Activated T-cell treated with anti-CD3 and anti-CD28 coated beads, Interleukin-2, amount 50 U/mL, for 24 hours (primary cell): ENCODE measurements at places on chromosomes 16 and 17.
A peak's percentile ranks its signal among the peaks of the same experiment; 100 is the strongest.

DNA sequence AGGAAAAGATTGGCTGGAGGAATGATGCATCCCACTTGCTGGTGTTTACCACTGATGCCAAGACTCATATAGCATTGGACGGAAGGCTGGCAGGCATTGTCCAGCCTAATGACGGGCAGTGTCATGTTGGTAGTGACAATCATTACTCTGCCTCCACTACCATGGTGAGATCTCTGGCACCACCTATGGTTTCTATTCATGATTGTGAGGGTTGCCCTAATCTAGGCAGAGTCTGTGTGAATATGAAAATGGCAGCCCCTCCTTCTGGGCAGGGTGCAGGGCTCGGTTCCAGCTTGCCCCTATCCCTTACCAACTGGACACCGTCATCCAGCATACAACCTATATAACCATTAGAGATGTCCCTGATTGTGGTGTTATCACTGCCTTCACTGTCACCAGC lies 33.4 kb downstream of the ITGB3 start:
- no peaks in the 10 kb centered on the region for H3K36me3 ChIP-seq
- peaks cover 2% of the 10 kb centered on the region for H3K4me1 ChIP-seq
- no peaks in the 10 kb centered on the region for H3K27me3 ChIP-seq
- no peak overlapping the region for H3K4me3 ChIP-seq
- no peak for DNase-seq

DNA sequence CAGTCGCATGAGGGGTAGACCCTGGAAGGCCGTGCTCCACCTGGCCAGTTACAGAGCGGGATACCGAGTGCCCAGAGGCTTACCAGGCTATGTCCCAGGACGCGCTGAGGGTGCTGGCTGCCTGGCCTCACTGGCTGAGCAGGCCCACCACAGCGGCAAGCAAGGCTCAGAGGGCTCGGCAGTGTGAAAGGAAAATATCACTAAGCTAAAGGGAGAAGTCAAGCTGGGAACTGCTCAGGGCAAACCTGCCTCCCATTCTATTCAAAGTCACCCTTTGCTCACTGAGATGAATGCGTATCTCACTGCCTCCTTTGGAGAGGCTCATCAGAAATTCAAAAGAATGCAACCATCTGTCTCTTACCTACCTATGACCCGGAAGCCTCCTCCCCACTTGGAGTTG lies 37.4 kb downstream of the CCDC57 start:
- DNase-seq, result no peak
- H3K27me3 ChIP-seq, result no peaks in the 10 kb centered on the region
- peaks cover 77% of the 10 kb centered on the region for H3K36me3 ChIP-seq
- no peaks in the 10 kb centered on the region for H3K4me1 ChIP-seq
- H3K4me3 ChIP-seq, result no peak overlapping the region

GRCh38 chr17:46820592-46821450 lies 2.3 kb upstream of the WNT3 start:
- no peak overlapping the region for H3K27ac ChIP-seq
- no peak for DNase-seq
- peaks cover 82% of the 10 kb centered on the region for H3K27me3 ChIP-seq
- H3K36me3 ChIP-seq, result no peaks in the 10 kb centered on the region

DNA sequence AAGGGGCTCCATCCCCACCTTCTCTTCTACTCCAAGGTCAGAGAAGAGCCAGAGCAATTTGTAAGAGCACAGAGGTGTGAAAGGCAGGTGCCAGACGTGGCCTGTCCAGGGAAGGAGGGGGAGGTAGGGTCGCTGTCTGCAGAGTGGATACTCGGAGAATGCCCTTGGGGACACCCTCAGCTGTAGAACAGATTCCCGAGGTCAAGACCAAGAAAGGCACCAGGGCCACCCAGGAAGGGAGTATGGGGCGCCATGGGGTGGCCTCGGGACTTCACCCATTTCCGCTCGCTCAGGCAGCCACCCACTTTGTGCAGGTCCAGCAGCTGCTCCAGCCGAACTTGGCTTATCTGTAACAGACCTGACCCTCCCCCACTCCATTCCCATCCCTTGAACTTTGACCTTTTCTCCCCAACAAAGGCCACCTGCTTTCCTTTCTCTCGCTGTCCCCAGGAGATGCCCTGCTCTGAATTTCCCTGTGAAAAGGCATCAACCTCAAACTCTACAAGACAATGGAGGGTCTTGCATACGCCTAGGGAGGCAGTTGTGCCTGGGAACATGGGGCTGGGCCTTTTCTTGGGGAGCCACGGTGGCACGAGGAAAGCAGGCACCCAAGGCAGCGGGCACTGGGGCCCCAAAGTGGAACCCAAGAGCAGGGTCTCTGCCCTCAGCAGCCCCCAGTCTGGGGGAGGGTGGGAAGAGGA lies 11.3 kb upstream of the AXIN2 start:
- no peak for DNase-seq
- peaks cover 2% of the 10 kb centered on the region for H3K4me1 ChIP-seq
- H3K27ac ChIP-seq, result no peak overlapping the region
- no peak overlapping the region for H3K4me3 ChIP-seq
- no peaks in the 10 kb centered on the region for H3K36me3 ChIP-seq
- no peaks in the 10 kb centered on the region for H3K27me3 ChIP-seq

- H3K4me1 ChIP-seq, result no peaks in the 10 kb centered on the region
- no peak overlapping the region for H3K4me3 ChIP-seq
- H3K36me3 ChIP-seq, result no peaks in the 10 kb centered on the region
- no peak for DNase-seq
Observed at GRCh38 chr16:73714976-73715375, 581.6 kb upstream of the PSMD7 start.

DNA sequence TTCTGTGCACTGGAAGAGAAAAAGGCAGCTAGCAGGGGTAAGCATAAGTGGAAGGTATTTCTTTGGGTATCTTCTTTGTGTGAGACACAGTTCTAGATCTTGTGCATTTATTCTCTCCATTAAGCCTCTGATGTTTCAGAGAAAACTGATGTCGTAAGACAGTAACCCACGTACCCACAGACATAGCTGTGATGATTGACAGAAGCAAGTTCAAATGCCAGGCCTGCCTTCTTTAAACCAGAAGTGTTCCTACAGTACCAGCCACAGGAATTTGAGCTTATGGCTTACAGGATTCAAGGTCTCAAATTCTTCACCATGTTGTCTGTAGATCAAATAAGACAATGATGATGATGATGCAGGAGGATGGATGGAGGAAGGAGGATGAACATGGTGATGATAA lies 161.4 kb upstream of the KCNJ16 start:
- no peaks in the 10 kb centered on the region for H3K27me3 ChIP-seq
- H3K4me3 ChIP-seq, result no peak overlapping the region
- DNase-seq, result no peak
- no peaks in the 10 kb centered on the region for H3K36me3 ChIP-seq

DNA sequence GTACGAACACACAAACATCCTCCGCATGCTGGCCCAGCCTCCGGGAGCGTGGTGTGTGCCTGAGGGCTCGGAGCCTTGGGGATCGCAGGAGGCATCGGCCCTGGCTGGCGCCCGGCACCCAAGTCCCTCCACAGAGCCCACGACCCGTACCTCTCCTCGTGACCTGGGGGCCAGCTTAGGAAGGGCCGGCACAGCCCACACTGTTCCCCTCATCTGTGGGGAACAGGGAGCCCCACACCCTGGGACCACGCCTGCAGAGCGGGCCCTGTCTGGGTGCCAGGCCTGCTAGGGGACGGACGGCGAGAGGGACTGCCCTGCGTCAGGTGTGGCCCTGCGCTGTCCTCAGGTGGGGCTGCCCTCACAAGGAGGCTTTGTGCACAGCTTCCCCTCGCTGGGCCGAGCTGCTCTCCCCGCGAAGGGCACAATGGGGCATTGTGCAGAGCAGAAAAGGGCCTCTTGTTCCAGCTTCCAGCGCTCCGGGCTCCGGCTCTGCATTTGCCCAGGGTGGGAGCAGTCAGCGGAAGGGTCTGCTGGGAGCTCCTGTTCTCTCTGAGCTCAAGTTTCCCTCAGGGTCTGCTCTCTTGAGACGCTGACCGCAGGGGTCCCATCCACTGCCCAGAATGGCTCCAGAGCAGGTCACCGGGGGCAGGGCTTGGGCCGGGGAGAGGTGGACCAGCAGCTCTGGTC lies 1.7 kb upstream of the LMF1 start:
- no peak overlapping the region for H3K27ac ChIP-seq
- H3K4me1 ChIP-seq, result peaks cover 29% of the 10 kb centered on the region
- no peak for DNase-seq
- H3K36me3 ChIP-seq, result peaks cover 23% of the 10 kb centered on the region
- H3K27me3 ChIP-seq, result peaks cover 2% of the 10 kb centered on the region

DNA sequence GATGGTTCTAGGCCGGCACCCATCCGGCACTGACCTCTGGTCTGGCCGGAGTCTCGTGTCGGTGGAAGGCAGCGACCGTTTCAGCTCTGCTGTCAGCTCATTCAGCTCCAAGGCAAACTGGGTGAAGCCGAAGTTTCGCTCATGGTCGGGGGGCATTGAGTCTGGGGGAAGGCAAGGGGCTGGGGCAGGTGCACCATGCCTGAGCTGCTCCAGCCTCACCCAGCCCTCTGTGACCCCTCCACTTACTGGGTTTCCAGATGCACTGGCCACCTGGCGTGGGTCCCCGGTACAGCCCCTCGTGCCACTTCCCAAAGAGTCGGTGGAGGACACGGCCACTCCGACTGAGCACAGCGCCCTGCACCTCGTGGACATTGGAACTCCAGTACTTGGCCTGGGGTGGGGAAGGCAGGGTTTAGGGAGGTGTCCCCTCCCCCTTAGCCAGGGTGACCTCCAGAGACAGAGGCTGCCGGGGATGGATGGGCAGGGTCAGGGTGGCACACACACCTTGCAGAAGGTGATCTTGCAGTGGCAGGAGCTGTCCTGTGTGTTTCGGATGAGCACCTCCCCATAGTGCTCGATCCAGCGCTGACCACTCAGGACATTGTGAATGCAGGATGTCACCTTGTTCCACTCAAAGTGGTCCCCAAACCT lies 12.6 kb downstream of the OSBPL7 start:
- H3K27ac ChIP-seq, result no peak overlapping the region
- peaks cover 74% of the 10 kb centered on the region for H3K36me3 ChIP-seq
- DNase-seq, result no peak
- H3K4me1 ChIP-seq, result peaks cover 18% of the 10 kb centered on the region
- no peak overlapping the region for H3K4me3 ChIP-seq
- no peaks in the 10 kb centered on the region for H3K27me3 ChIP-seq

DNA sequence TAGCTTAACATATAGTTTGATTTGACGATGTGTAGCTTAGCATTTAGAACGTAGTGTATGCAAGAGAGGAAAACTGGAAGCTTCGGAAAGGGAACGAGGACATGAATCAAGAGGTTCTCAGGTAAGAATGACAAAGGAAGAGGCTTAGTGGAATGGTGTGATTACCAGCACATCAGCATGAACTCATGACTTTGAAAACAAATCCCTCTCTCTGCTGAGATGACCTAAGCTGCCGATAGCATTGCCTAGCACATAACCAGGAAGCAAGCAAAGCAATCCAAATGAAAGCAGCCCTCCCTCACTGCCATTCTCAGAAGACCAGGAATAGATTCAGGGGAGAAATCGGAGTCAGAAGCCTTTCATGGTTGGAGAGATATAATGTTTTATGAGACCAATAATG lies 51.3 kb upstream of the CCL1 start:
- DNase-seq, result no peak
- no peak overlapping the region for H3K27ac ChIP-seq
- peaks cover 35% of the 10 kb centered on the region for H3K27me3 ChIP-seq
- H3K4me1 ChIP-seq, result peaks cover 7% of the 10 kb centered on the region
- no peak overlapping the region for H3K4me3 ChIP-seq
- no peaks in the 10 kb centered on the region for H3K36me3 ChIP-seq

GRCh38 chr16:19138601-19139000 lies 24.8 kb downstream of the ITPRIPL2 start:
- no peak overlapping the region for H3K4me3 ChIP-seq
- peaks cover 29% of the 10 kb centered on the region for H3K27me3 ChIP-seq
- no peak for DNase-seq
- no peak overlapping the region for H3K27ac ChIP-seq
- no peaks in the 10 kb centered on the region for H3K36me3 ChIP-seq

DNA sequence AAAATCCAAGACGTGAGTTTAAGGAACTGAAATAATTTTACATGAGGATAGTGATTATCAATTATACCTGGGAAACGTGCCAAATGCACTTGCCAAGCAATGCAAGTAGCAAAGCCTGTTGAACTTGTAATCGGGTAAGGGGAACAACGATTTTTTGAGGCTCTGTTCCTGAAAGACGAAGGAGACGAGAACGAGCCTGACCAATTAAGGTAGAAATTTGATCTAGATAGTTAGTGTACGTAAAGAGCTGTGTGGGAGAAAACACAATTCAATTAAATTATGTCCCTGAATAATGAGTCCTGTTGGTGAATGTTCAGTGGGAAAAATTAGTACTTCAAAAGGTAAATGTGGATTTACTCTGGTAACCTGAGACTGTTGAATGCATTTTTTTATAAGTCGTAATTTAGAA lies 17.7 kb upstream of the KCTD5 start:
- H3K27me3 ChIP-seq, result no peaks in the 10 kb centered on the region
- H3K4me3 ChIP-seq, result peak overlapping the region; percentile 73
- H3K36me3 ChIP-seq, result peaks cover 83% of the 10 kb centered on the region
- peak overlapping the region; percentile 94 for H3K27ac ChIP-seq
- H3K4me1 ChIP-seq, result peaks cover 84% of the 10 kb centered on the region
- no peak for DNase-seq

DNA sequence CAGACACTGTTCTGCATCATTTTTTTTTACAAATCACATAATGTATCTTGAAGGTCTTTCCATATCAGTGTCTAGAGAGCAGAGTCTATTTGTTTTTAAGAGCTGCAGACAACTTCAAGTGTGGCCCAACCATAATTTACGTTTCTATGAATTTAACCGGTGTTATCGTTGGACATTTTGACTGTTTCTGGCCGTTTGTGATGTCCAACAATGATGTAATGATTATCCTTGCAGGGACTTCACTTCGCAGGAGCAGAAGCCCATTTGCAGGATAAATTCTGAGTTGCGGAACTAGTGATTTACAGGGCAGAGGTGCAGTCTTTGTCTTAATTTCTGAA lies 26.9 kb upstream of the HLF start:
- H3K36me3 ChIP-seq, result no peaks in the 10 kb centered on the region
- DNase-seq, result no peak
- H3K27me3 ChIP-seq, result peaks cover 25% of the 10 kb centered on the region
- peak overlapping the region; percentile 31 for H3K4me3 ChIP-seq
- H3K27ac ChIP-seq, result peak overlapping the region; percentile 39

DNA sequence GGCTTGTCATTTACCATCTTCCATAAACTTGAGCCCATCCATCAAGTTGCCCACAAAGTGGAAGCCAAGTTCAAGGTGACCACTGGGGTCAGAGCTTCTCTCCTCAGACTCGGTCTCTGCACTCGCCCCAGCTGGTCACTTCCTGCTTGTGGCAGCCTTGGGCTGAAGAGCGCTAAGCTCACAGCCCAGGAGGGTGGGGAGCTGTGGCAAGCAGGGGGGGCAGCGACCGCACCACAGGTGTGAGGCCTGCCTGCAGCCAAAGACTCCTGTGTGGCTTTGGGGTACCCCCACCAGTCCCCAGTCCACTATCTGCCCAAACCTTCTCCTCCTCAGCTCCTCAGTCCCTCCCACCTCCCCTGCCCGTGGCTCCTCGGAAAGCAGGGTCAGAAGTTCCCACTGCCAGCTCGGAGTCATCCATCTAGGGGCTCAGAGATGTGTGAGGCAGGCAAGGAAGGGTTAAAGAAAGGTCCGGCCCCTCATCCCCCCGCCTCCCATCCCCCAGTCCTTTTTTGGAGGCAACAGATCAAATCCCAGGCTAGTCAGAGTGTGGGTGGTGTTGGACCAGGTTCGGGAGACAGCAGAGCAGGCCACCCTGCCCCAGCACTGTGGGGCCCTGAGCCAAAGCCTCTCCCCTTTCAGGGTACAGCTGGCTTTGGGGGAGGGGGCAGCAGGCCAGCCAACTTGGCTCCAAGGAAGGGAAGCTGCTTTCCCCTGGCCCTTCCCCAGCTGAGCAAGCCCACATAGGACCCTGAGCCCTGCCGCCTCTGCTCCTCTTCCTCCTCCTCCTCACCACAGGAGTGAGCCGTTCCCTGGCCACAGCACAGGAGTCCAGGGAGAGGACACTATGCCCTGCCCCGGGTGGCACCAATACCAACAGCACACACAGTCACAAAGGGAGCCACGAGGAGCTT lies 3.2 kb downstream of the CSF3 start:
- H3K27ac ChIP-seq, result no peak overlapping the region
- no peaks in the 10 kb centered on the region for H3K27me3 ChIP-seq
- no peak for DNase-seq
- H3K4me3 ChIP-seq, result no peak overlapping the region
